Gastroesophageal sphincter (tissue), 4 donors: ENCODE measurements at places on chromosomes 5 and 9.

- ATAC-seq, result no peak
These were observed 35.0 kb upstream of the EGFL7 start for GRCh38 chr9:136627703-136628102.

- no peak for ATAC-seq
These were observed 782.2 kb upstream of the NUDT12 start for GRCh38 chr5:104344809-104345208.

- no peak for ATAC-seq
These were observed 15.1 kb upstream of the RNF145 start for GRCh38 chr5:159224471-159224870.

DNA sequence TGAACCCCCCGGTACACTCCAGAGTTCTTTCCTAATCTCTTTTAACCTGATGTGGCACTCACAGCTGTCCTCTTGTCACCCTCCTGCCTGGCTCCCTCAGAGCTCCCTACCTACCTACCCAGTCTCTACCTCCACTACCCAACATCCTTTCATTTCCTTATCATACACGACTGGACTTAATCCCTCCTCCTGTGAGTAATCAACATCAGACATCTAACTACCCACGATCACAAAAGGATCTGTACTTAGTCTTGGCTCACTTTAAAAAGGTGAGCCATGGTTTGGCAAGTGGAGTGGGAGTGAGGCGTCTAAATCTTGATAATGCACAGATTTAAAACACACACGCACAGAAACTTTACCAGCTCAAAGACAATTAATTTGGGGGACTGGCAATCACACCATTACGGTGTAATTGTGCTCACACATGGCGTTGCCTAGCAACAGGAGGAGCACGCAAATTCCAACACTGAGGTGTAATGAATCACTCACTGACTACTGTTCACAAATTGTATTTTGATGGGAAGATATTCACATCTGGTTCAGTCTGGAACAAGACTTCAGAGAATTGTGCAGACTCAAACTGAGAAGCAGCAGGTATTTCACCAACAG, 235.9 kb downstream of the EPB41L4A start:
- no peak for ATAC-seq

DNA sequence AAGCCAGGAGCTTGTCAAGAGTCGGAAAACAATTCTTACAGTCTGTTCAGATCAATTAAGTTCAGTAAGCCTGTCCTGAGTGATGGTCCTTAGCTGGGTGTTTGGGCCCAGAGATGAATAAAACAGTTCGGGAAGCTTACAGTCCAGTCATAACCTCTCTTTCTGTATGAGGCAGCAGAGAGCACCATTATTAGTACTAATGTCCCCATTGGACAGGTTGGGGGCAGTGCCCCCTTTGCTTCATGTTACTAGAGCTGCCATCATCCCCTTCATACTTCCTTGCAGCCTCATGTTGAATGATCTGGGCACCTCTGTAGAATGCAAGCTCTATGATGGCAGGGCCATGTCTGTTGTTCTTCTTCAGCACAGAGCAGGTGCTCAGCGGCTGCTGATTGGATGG, 9.8 kb downstream of the DOCK2 start:
- ATAC-seq, result no peak
